ENCODE measurements at places on chromosomes 11 and 22.

DNA sequence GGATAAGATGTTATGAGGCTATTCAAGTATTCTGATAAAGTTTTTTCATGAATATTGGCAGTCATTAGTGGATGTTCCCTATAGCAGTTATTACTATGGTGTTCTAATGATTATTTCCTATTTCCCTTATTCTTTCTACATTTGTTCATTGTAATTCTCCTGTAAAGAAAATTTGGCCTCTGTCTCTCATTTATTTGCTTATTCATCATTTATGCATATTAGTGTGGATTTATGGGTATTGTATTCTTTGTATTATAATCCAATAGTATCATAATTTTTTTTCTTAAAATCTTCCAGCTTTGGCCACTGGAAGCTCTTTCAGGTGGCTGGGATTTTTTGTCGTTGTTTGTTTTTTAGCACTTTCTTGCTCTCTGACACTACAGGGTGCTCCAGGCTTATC lies 47.3 kb downstream of the JAM3 start:
- no peak for DNase-seq

DNA sequence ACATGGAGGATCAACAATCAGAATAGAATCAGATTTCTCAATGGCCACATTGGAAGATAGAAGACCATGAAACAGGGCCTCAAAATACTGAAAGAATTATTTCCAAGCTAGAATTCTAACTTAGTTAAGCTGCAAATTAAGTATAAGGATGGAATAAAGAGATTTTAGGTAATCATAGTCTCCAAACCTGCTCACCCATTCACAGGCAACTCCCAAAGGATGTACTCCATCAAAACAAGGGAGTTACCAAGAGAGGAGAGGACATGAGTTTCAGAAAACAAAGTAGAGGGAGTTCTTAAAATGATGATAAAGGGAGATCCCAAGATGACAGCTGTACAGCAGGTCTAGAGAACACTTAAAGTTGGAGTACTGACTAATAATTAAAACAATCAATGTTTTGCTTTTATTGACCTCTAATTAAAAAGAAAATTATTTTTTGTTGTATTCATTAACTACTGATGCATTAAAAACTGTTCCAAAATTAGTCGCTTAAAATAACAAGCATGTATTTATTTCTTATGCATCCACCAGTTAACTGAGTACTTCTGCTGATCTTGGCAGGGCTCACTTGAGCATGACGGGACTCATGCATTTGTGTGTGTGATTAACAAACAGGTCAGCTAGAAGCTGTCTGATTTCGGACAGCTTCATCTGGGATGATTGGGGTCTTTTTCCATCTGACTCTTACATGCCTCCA lies 95.6 kb downstream of the CD44 start:
- DNase-seq = no peak

GRCh38 chr11:130050257-130050656 lies 19.4 kb upstream of the APLP2 start:
- no peak for DNase-seq

GRCh38 chr11:44793350-44794090 lies 66.8 kb downstream of the TSPAN18 start:
- DNase-seq = no peak

DNA sequence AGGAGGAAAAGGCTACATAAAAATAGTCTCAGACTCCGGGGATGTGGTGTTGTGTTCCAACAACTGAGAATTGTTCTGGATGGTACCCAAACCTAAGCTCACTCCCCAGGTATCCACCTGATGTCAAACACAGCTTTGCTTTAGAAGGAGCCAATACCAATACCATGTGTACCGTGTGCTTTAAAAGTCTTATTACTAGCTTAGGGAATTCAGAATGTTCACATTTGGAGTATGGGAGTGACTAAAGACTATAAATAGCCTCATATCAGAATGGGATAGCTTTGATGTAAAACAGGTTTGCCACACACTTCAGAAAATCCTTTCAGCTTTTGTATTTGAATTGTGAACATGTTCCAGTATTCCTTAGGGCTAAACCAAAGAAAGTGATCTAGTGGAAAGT lies 248.7 kb upstream of the ARHGAP42 start:
- DNase-seq = no peak

GRCh38 chr11:76629853-76630599 lies 40.5 kb downstream of the LRRC32 start:
- DNase-seq = no peak

- DNase-seq = no peak
Observed at GRCh38 chr11:120339394-120339890, 3.2 kb downstream of the ARHGEF12 start.

- no peak for DNase-seq
Observed at GRCh38 chr11:114066046-114066648, 6.6 kb downstream of the ZBTB16 start.

- no peak for DNase-seq
Observed at GRCh38 chr11:30192620-30193019, 38.2 kb upstream of the FSHB start.

- DNase-seq = no peak
Observed at GRCh38 chr11:134374171-134374570, 37.9 kb downstream of the B3GAT1 start.

DNA sequence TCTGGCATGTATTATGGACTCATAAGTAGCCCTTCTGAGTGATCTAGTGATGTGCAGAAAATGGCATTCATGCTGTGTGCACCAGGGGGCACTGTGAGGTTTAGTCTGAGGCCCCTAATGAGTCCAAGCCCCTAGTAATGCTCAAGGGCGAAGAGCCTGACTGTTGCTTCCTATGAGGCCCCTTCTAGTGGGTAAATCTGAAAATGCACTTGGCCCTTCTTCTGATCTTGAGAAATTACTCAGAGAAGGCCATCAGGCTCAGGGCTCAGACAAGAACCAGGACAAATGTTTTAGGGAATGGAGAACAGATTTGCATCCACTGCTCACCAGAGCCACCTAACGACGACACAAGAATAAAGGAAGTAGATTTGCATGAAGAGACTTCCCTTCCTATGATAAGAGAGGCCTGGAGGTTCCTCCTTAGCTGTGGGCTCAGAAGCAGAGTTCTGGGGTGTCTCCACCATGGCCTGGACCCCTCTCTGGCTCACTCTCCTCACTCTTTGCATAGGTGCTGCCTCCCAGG lies 75.8 kb downstream of the GGTLC2 start:
- peak; percentile 45 for DNase-seq

GRCh38 chr11:37280200-37280599 lies 682.2 kb upstream of the RAG2 start:
- DNase-seq = no peak

GRCh38 chr22:17232406-17232805 lies 13.2 kb upstream of the ADA2 start:
- no peak for DNase-seq

DNA sequence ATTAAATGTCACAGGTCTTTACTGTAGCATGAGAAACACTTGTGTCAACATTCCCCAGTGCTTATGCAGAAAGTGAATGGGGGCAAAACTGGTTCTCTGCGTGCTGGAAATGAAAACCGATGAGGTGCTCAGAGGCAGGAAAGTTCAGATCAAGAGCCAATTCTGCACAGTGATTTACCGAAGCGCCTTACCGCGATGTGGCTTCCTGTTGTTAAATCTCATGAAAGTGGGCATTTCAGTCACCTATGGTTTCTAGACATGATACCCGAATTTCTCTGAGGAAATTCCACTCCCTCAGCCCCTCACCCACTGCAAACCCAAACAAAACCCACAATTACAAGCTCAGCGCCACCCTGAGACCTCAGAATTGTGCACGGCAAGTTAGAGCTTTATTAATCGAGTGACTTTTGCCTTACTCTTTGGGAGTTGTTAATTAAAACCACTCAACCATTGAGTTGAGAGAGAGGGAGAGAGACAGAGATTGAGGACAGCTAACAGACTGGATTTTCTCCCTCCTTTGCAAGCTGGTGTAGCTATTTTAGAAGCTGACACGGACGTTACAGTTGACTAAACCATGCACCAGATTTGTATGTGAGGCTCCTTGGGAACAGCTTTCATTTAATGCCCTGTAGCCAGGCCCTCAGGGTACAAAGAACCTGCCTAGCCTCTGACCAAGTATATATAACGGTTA lies 196.4 kb downstream of the DBX1 start:
- DNase-seq = no peak

DNA sequence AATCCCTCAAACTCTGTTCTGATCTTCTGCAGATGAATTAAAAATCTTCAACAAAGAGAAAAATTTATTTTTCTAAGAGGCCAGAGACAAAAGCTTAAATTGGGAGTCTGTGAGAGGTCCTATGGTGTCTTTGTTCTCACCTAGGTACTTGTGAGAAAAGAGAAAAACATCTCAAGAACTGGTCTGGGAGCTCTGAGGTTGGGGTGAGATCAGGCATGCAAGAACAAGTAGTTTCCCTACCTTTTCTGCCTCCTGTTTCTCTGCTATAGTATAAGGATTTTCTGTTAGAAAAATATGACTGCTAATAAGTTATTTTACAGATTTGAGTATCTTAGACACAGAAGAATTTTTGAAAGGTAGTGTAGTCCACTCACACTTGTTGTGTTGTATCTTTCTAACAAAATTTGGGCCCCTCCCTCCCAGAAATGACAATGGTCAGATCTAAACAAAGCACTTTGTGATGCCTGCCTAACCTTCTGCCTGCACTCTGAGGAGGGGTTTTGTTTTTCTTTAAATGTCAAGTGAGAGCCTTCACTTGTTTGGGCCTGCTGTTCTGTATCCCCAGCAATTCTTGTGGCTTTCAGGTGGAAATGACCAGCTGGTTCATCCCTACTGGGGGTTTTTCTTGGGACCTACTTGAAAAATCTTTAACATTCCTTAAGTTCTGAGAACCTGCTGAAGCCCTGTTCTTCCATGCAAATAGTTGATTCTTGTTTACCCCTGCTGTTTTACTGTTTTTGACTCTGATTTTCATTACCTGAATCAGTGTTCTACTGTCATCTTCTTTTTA lies 13.6 kb upstream of the OR51S1 start:
- DNase-seq = no peak

- peak; percentile 46 for DNase-seq
Observed at GRCh38 chr11:67120881-67121710, 2.0 kb downstream of the KDM2A start.

- DNase-seq = no peak
Observed at GRCh38 chr11:126426820-126427749, 71.6 kb downstream of the ST3GAL4 start.

- no peak for DNase-seq
Observed at GRCh38 chr11:27431808-27432207, 40.8 kb downstream of the LGR4 start.

DNA sequence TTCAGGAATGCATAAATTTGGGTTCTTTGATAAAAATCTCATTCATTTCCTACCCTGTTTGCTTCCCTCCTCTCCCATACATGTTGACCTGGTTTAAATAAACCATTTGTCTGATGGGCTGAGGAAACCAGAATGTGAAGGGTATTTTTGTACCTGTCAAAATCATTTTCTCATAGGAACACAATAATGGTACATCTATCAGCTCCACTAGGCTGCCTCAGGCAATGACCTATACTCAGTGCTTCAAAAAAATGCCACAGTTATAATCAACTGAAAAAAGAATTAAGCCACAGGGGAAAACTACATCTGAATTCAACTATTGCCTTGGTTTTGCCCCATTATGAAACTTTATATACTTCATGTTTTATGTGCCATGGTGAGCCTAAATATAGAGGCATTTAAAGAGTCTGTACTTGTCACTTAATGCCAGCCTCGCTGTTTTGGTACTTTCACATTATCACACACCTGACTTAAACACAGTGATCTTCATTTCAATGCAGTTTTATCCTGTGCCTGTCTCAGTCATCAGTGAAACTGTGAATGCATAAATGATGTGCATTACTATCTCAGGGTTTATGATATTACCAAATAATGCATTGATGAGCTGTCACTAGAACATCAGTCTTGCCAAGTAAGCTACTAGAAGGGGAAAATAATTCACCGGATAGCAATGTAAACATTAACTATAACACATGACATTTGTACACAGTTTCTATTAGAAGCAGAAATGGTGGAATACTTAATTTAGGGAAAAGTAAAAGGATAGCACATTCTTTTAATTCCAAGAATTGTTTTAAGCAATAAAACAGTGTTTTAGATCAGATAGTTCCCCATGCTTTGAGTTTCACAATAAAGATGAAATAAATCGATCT lies 92.7 kb downstream of the MSANTD4 start:
- no peak for DNase-seq

DNA sequence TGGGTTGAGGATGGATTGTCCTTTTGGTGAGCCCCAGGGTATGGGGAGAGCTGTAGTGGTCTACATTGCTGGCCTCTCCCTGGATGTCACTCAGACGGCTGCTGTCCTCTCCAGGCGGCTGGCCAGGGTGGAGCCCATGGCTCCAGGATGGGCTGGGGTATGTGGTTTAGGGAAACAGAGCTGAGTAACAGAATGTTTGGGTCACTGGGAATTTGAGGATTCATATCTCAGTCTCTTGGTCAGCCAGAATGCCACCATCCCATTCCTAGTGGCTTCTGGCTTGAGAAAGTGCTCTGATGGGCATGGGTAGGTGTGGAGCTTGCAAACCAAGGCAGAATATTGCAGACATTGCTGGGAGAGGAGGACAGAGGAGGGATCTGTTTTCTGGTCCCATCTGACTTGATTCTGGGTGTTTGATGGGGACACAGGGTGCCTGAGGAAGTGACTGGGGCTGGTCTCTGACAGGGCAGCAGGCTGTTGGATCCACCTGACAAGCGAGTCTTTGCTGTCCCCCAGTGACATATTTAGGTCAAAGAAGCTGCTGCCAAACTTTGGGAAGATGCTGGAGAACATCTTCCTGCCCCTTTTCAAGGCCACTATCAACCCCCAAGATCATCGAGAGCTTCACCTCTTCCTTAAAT lies 41.4 kb downstream of the AMPD3 start:
- no peak for DNase-seq

DNA sequence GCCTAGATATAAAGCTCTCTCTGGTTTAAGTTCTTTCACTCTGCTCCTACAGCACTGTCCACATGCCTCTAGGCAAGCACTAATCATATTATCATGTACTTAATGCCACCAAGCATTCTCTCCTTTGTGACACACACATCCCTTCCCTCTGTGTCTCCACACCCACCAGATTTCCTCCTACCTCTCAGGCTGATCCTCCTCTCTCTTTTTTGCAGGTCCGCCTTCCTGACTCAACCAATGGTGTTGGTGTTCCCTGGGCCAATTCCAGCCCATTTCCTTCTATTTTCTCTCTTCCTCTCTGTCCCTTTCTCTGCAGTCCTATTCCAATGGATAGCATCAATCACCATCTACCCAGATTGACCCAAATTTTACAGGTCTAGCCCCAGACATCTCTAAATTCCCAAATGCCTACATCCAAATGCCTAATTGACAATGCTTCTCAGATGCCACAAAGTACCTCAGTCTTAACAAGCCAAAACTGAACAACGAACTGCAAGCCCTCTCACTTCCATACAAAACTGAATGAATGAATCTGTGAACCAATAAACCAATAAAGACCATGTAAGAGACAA lies 504 bp upstream of the ZNF215 start:
- DNase-seq = no peak

DNA sequence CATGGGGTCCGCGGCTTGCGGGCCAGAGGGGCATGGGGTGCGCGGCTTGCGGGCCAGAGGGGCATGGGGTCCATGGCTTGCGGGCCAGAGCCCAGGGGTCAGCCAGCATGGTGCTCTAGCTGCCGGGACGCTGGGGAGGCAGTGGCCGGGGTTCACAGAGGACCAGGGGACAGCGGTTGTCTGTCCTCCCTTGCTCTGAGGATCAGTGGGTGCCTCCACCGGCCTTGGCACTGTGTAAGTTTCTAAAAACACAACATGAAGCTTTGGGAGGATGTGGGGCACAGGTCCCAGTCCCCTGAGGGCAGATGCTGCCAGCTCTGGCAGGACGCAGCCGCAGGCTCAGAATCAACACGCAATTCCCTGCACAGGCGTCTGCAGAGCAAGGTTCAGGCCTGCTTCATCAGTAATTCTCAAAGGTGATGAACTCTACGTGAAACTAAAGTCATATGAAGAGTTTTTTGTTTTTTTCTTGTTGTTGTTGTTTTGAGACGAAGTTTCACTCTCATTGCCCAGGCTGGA lies 3.0 kb downstream of the MLC1 start:
- DNase-seq = no peak
